Fibroblast of lung (primary cell): ENCODE measurements at places on chromosomes 16 and 17. TPM values are rescaled to one million over a fixed set of nuclear protein-coding genes. Genes with fewer than 3 reads are reported as not detected.

GRCh38 chr17:44854192-44854591 is 6.5 kb downstream of the HIGD1B start:
- DNase-seq = no peak

Gene TAC4
- total RNA-seq = not detected in 2 replicates

DNA sequence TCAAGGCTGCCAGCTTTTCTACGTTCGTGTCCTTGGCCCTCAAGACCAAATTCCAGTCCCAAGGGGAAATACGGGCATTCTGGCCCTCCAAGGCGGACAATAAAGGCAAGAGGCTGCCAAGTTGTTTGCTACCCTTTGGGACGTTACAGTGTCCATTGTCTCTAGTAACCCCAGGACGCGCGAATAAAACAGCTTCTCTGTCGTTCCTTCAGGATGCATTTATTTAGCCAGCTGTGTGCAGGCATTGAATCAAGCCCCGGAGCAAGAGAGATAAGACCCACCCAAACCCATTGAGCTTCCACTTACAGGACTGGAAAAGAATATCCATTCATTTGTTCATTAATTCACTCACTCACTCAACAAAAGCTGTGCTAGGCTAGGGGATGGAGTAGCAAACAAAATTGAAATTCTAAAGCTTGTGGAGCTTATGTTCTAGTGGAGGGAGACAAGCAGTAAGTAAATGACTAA is 656 bp downstream of the MRPL58 start:
- DNase-seq = no peak

Gene ZG16
- total RNA-seq = not detected in 2 replicates

GRCh38 chr17:19664821-19665181 is 16.2 kb downstream of the ALDH3A2 start:
- DNase-seq = no peak

Gene SCARF1
- total RNA-seq = 0.77 and 0.99 TPM in 2 replicates
